ENCODE measurements at places on chromosomes 1 and 21.

- no peak for DNase-seq
Observed at GRCh38 chr1:221138516-221138915, 259.3 kb downstream of the HLX start.

DNA sequence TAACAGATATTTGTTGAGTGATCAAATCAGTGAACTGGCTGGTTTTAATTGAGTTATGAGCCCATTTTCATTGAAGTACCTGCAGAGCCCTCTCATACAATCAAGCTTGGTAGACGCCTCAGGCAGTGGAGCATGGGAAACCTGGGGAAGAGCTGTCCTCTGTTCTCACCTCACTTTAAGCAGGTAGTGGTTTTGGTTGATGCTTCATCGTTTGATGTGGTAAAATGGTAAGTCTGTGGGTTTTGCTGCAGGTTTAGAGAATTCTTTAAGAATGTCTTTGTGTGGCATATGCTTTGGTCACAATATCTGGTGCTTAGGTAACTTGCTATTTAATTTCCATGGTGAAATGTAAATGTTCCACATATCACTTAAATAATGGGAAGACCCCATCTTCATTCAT, 10.0 kb downstream of the LAMC1 start:
- no peak for DNase-seq

DNA sequence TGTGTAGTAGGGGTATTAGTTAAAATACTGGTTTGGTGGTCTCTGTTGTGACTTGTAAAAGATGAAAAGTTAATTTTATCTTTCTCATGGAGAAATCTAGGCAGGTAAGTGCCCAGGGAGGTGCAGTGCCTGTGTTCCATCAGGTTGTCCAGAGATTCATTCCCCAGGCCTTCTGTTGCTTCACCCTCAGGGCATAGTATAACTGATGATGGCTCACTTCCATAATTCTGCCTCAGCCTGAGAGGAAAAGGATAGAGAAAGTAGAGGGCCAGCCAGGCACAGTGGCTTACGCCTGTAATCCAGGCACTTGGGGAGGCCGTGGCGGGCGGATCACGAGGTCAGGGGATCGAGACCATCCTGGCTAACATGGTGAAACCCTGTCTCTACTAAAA, 153.9 kb downstream of the FMN2 start:
- no peak for DNase-seq

DNA sequence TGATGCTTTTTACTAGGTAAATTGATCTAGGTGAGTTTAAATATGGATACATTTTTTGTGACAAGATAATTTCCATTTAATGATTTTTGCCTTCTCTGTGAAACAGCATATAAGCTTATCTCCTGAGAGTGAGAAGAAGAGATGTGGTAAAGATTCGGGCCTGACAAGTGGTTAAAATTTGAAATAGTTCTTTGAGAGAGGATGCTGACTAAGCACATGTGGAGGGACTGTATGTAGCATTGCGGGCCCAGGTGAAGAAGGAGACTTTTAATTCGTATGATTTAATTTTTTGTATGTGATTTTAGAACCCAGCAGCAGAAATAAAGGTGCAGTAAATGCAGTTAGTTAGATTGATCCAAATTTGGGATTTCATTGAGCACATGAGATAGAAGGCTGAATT, 51.9 kb downstream of the RPRD2 start:
- DNase-seq: no peak
